Glutamatergic neuron (in vitro differentiated cells): ENCODE measurements at places on chromosomes 16 and 17.

DNA sequence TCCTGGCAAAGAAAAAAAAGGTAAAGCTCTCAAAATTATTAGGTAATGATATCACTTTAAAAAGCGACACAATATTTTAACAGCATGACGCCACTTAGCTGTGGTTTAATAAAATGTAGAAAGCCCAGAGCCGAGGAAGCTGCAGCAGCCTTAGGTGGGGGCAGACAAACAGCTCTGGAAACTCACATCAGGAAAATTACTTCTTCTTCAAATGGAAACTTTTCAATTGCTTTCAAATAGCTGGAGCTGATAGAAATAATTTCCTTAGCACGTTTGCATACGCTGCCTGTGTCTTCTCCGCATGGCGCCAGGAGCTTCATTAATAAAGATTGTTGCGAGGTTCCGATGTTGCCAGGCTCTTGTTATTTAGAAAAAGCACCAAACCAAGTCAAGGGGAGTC is 835.3 kb upstream of the EEF2KMT start:
- H3K4me3 ChIP-seq = no peak overlapping the region
- DNase-seq = no peak
- H3K27me3 ChIP-seq = peaks cover 2% of the 10 kb centered on the region
- no peak overlapping the region for H3K27ac ChIP-seq
- no peaks in the 10 kb centered on the region for H3K4me1 ChIP-seq

DNA sequence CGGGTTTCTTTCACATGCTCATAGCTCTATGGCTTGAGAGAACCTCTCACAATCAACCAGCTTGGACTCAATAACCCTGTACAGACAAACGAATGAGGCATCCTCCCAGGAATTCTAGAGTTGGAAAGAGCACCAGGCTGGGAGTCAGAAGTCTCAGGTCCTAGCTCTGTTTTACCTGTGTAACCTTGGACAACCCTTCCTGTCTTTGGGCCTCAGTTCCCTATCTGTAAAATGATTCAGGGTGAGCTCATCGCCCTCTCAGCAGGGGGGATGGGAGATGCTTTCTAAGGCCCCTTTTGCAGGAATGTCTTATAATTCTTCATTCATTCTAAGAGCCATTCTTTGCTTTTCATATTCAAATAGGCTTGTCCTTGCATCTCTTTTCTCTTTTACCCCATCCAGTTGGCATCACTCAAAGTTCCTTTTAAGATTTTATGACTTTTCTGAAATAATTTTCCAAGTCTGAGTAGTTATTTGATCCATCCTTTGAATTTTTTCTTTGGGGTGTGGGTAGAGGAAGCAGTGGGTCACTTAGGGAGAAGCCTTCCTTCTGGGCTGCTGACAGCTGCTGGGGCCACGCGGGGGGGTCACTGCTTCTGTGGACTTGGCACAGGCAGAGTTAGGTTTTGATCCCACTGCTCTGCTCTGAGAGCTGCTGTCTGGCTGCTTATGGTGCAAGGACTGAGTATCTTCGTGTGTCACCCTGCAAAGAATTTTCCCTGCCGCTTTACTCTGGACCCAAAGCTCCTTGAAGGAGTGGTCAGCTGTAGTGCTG is 102.7 kb downstream of the UTP18 start:
- H3K27ac ChIP-seq = no peak overlapping the region
- H3K36me3 ChIP-seq = no peaks in the 10 kb centered on the region
- DNase-seq = no peak

GRCh38 chr17:42411361-42411760 is 11.7 kb downstream of the CAVIN1 start:
- H3K36me3 ChIP-seq = no peaks in the 10 kb centered on the region

DNA sequence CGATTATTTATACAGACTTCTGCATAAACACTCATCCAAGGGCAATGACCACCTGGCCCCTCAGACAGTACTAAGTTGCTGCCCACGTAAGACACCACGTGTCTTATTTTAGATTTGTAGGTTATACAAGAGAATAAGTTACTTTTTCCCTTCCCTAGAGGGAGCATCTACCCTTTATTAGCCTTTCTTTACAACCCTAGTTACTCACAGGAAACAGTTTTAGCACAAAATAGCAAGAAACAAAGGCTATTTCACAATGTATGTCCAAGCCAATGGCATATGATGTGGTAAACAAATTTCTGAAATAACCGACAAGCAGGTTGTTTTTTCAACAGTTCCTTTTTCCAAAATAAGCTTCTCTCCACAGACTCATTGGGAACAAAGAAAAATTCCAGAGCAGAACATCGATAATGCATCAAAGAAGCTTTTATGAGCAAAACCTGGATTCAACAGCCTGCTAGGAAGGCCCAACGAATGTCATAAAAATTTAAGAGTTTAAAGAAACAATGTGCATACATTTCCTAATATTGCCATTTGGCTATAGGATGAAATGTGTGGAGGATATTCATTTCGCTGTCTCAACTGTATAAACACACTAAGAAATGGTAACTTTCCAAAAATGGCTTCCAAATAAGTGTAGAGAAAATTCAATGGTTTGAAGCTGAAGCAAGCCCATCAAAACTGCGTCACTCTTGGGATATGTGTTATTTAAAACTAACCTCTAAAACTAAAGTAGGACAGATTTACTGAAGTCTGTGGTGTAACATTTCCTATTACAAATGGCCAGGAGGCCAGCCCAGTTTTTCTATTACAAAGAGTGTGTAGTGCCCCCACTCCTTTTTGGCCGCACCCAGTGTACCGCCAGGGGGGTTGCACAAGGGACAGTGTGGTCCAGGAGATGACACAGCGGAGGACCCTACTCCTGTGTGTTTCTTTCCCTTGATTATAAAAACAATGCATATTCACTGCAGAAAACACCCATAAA is 50.4 kb upstream of the ERN1 start:
- H3K4me1 ChIP-seq = peaks cover 10% of the 10 kb centered on the region
- no peak overlapping the region for H3K27ac ChIP-seq
- no peak overlapping the region for H3K4me3 ChIP-seq
- no peaks in the 10 kb centered on the region for H3K27me3 ChIP-seq
- H3K36me3 ChIP-seq = no peaks in the 10 kb centered on the region
- no peak for DNase-seq

DNA sequence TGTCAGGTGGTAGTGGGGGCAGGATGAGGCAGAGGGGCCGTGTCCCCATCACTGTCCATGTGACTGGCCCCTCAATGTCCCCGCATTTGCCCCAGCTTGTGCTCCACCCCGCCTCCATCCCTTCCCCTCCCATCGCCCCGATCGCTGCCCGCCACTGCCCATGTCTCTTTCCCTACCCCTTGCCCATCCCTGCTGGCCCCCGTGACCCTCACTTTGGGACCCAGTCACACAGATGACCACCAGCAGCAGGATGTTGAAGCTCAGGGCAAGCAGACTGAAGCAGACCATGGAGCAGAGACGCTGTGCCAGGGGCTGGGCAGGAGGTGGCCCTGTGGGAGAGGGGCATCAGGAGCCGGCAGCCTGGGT is 6.1 kb downstream of the ASGR2 start:
- no peak overlapping the region for H3K27ac ChIP-seq
- H3K36me3 ChIP-seq = no peaks in the 10 kb centered on the region
- no peak overlapping the region for H3K4me3 ChIP-seq
- peaks cover 8% of the 10 kb centered on the region for H3K4me1 ChIP-seq

DNA sequence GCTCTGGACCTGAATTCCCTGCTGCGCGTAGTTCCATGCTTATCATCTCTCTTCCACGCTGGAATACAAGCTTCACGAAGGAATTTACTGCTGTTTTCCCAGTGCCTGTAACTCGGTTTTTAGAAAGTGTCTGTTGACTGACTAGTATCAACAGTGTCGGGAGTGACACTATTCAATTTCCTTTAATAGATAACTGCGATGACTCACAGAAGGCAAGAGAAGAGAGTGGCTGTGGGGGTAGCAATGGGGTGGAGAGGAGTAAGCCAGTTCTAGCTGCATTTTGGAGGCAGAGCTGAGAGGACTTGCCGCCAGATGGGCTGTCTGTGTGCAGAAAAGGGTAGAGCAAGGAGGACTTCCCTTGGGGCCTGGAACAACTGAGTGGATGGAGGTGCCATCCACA is 25.2 kb downstream of the B4GALNT2 start:
- no peak for DNase-seq
- H3K36me3 ChIP-seq = no peaks in the 10 kb centered on the region
- H3K27me3 ChIP-seq = peaks cover 4% of the 10 kb centered on the region

- peak; percentile 83 for DNase-seq
- H3K4me1 ChIP-seq = peaks cover 30% of the 10 kb centered on the region
- peaks cover 15% of the 10 kb centered on the region for H3K27me3 ChIP-seq
- H3K36me3 ChIP-seq = no peaks in the 10 kb centered on the region
These were observed 2.3 kb downstream of the NGFR start for GRCh38 chr17:49497148-49498028.

GRCh38 chr17:34826332-34826731 is 134.9 kb downstream of the CCT6B start:
- no peaks in the 10 kb centered on the region for H3K36me3 ChIP-seq
- no peak for DNase-seq
- H3K27ac ChIP-seq = no peak overlapping the region

- H3K36me3 ChIP-seq = no peaks in the 10 kb centered on the region
- H3K27ac ChIP-seq = no peak overlapping the region
- no peak overlapping the region for H3K4me3 ChIP-seq
- no peaks in the 10 kb centered on the region for H3K4me1 ChIP-seq
- DNase-seq = no peak
These were observed 78.0 kb upstream of the CBX4 start for GRCh38 chr17:79916991-79917901.

- H3K4me1 ChIP-seq = peaks cover 38% of the 10 kb centered on the region
- peak; percentile 71 for DNase-seq
- peaks cover 6% of the 10 kb centered on the region for H3K36me3 ChIP-seq
- peak overlapping the region; percentile 83 for H3K4me3 ChIP-seq
- H3K27ac ChIP-seq = no peak overlapping the region
These were observed 10.9 kb upstream of the ZFHX3 start for GRCh38 chr16:73058616-73059409.

DNA sequence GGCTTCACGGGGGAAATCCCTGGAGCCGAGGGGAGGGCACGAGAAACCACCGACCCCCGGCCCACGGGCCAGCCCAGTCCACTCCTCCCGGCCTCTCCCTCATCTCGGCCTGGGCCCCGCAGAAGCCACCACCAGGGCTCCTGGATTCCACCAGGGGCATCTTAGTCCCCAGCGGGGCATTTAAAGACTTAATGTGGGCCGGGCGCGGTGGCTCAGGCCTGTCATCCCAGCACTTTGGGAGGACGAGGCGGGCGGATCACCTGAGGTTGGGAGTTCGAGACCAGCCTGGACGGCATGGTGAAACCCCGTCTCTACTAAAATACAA is 24.1 kb upstream of the ABR start:
- no peaks in the 10 kb centered on the region for H3K36me3 ChIP-seq
- no peak for DNase-seq
- no peak overlapping the region for H3K27ac ChIP-seq
- H3K4me1 ChIP-seq = no peaks in the 10 kb centered on the region
- peaks cover 1% of the 10 kb centered on the region for H3K27me3 ChIP-seq

DNA sequence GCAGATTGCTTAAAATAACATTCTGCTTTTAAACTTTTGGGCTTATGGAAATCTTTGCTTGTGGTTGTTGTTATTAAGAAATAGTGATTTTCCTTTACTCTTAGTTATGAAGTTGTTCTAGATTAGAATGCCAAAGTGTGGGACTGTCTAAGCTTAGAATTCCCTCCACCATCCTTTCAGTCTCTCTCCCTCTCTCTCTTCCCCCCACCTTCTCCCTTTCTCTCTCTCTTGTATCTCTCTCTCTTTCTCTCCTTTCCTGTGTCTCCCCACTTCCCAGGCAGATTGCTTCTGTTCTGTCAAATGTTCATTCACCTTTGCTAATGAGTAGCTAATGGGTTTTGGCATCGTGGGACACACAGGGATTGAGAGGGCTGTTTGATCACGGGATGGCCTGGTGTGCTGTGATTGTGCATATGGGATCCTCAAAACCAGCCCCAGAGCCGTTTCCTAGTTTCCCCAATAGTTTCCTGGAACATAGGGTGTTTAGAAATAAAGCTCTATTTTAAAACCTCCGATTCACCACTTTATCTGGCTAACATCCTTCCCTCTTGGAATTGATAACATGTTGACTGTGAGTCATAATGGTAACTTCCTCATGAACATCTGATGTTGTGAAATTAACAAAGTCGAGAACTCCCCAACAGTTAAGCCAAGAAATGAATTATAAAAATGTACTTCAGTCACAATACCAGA is 502.6 kb downstream of the TMEM114 start:
- H3K4me1 ChIP-seq = peaks cover 8% of the 10 kb centered on the region
- H3K36me3 ChIP-seq = peaks cover 8% of the 10 kb centered on the region
- H3K27ac ChIP-seq = peak overlapping the region; percentile 10
- H3K4me3 ChIP-seq = no peak overlapping the region

DNA sequence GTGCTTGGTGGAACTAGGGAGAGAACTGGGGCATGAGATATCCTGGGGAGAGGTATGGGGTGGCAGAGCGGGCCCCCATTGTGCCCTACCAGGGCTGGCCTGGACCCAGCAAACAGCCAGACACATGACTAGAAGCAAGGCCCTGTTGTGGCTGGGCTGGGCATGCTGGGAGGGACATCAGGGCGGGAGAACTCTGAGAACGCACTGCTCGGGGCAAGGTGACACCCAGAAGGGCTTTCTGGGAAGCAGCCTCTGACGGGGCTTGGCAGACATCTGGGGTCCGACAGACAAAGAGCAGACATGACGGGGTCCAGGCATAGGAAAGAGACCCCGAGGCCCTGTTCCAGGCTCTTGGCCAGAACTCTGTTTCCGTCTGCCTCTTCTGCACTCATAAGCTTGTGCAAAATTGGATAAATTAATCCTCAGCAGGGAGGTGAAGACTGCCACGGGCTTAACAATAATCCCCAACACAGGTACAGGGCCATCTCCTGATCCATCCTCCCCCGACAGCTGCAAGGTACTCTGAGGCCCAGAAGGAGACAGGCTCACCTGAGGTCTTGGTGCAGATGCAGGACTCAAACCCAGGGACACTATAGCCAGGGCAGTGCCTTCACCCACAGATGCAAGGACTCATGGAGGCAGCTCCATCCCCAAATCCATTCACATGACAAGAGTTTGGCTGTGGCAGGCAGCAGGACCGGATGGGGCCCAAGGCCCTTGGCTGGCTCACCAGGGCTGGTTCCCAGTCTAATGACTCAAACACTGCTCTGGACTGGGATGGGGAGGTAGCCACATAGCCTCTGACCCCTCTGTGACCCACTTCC is 5.4 kb downstream of the SREBF1 start:
- H3K36me3 ChIP-seq = no peaks in the 10 kb centered on the region
- H3K4me3 ChIP-seq = peak overlapping the region; percentile 52
- H3K4me1 ChIP-seq = peaks cover 36% of the 10 kb centered on the region
- no peak for DNase-seq

- peaks cover 4% of the 10 kb centered on the region for H3K27me3 ChIP-seq
- H3K27ac ChIP-seq = no peak overlapping the region
- peaks cover 3% of the 10 kb centered on the region for H3K4me1 ChIP-seq
These were observed 183.8 kb downstream of the GSG1L start for GRCh38 chr16:27879601-27880247.

DNA sequence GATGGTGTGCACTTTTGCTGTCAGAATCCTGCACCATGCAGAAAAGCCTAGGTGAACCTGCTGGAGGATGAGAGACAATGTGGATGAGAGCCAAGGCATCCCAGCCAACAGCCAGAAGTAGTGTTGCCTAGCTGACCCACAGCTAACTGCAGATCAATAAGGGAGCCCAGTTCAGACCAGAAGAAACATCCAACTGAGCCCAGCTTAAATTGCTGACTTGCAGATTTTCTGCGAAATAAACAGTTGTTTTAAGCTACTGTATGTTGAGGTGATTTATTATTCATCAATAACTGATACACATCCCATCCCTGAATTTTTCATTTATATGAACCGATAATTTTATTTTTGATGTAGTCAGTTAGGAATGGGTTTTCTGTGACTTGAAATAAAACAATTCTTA is 39.2 kb upstream of the TOX3 start:
- H3K4me1 ChIP-seq = peaks cover 21% of the 10 kb centered on the region
- H3K27me3 ChIP-seq = peaks cover 7% of the 10 kb centered on the region
- H3K27ac ChIP-seq = no peak overlapping the region
- H3K36me3 ChIP-seq = peaks cover 4% of the 10 kb centered on the region
